ENCODE measurements at places on chromosomes 4 and X. TPM values are rescaled to one million over a fixed set of nuclear protein-coding genes. Genes with fewer than 3 reads are reported as not detected.
A peak's percentile ranks its signal among the peaks of the same experiment; 100 is the strongest.

DNA sequence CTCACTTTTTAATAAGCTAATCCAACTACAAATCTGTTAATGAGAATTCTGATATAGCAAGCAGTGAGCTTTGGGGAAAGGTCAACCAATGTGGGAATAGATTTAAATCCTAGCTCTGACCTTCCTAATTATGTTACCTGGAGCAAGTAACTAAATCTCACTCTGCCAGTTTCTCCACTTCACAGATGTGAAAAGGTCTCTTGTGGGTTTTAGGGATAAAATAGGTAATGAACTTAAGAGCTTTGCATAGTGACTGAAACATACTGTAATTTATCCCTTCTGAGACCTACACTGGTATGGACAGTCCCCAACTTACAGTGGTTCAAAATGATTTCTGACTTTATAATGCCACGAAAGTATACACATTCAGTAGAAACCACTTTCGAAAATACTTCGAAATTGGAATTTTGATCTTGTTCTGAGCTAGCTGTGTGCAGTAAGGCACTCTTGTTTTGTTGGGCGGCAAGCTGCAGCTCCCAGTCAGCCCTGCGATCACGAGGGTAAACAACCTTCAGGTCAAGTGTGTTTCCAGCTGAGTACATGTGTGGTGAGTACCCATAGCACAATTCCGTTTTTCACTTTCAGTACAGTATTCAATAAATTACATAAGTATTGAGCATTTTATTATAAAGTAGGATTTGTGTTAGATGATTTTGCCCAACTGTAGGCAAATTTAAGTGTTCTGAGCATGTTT lies 93.7 kb downstream of the ADGRL3 start:
- DNase-seq = no peak

DNA sequence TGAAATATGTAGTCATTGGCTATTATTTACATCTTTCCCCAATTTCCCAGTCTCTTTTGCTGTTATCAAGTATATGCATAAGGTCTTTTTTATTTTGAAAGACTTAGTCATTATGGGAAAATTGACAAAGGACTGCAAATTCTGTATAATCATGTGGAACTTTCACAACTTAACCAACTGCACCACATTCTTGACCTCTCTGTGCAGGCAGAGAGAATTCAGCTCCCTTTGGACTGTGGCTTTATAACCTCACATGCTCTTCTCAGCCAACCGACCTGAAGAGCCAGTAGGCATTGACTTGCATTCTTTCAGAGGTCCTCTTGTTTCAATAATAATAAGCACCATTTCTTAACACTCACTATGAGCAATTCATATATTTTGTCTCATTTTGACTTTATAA lies 66.9 kb downstream of the ANXA3 start:
- no peak for DNase-seq

GLRA3 gene
- not detected for total RNA-seq

- DNase-seq = peak; percentile 66
Measured at GRCh38 chr4:78056265-78057129, 626 bp upstream of the FRAS1 start.

- DNase-seq = peak; percentile 5
Measured at GRCh38 chr4:186554914-186555827, at the start of gene MTNR1A. MTNR1A (minus strand) TSS chr4:186555567; CDS start chr4:186555365, 202 bp downstream.

ASB9 gene
- total RNA-seq = 0.27 TPM

- DNase-seq = no peak
Measured at GRCh38 chr4:135186002-135186401, 984.4 kb upstream of the PABPC4L start.

GRCh38 chr4:7424553-7425111 lies 10.1 kb downstream of the PSAPL1 start:
- no peak for DNase-seq

PDK3 gene
- total RNA-seq = 6.6 TPM

CXCL1 gene
- total RNA-seq = 11.4 TPM

- peak; percentile 38 for DNase-seq
Measured at GRCh38 chrX:138886769-138887168, 175.3 kb upstream of the FGF13 start.

TMEM192 gene
- total RNA-seq = 17.4 TPM

- DNase-seq = no peak
Measured at GRCh38 chr4:24380957-24381665, 203.2 kb downstream of the DHX15 start.

SMIM31 gene
- not detected for total RNA-seq

CSN3 gene
- total RNA-seq = not detected

GUCY1A1 gene
- 0.48 TPM for total RNA-seq

DNA sequence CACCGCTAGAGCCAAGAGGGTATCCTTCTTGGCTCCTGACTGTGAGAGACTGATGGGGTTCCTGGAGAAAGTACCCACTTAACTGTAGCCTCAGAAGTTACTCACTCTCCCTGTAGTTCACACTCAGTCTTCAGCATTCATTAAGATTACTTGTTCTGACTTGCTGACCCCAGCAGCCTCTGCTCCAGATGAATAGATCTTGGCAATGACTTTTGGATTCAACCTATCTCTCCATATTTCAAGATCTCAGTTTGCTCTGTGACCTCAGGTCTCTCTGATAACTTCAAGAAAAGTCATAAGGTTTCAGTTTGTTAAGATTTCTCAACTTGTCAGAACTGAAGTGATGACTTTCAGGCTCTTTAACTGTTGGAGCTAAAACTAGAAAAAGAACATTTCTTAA lies 825.6 kb downstream of the PCDH7 start:
- DNase-seq = no peak

DNA sequence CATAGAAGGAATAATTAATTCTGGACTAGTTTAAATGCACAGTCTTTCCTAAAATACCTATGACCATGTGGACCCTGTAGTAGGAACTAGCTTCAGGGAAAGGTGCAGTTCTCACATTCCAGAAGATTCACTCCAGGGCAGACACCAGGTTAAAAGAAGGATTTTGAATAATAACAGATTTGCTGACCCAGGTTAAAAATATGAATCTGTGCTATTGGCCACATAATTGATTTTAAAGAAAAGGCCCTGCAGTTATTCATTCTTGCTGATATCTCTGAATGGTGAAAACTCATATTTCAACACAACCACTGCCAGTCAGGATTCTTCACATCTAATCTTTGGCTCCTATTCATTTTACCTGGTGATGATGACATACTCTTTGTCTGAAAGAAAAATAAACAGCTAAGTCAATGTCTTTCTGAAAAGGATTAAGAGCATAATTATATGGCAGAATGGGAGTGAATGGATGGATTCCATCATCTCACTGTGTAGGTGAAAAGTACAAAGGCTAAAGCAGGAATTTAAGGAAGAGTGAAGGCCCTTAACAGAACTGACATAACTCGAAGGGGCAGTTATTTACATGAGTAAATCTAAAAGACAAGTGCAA lies 432.8 kb downstream of the PDGFC start:
- DNase-seq = no peak

RAB33A gene
- total RNA-seq = 1.7 TPM

DNA sequence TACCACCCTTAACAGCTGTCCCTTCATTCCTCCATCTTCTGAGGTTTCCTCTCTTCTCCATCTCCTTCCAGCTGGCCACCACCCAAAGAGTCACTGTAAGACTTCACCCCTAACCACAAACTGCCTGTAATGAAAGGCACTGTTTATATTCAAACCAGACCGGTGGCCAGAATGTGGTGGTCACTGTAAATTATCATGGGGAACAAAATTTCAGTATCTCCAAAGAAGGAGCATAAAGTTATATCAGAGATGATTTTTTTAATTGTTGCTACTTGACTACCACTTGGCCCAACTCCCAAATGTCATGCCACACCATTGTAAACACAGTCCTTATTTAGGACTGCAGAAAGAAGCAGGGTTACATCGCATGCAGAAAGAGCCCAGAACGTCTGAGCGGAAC lies 44.8 kb downstream of the SMARCA1 start:
- peak; percentile 63 for DNase-seq

- no peak for DNase-seq
Measured at GRCh38 chrX:107827852-107828251, 2.2 kb downstream of the MID2 start.

GRCh38 chr4:159190651-159191050 lies 87.8 kb downstream of the RAPGEF2 start:
- DNase-seq = no peak

GRCh38 chrX:132712350-132712749 lies 223.5 kb upstream of the MBNL3 start:
- no peak for DNase-seq

SLIT2 gene
- 11.2 TPM for total RNA-seq

Measured in astrocyte (in vitro differentiated cells and primary cell).